Muscle of leg (tissue), 16 donors: ENCODE measurements at places on chromosomes 1 and 21.

DNA sequence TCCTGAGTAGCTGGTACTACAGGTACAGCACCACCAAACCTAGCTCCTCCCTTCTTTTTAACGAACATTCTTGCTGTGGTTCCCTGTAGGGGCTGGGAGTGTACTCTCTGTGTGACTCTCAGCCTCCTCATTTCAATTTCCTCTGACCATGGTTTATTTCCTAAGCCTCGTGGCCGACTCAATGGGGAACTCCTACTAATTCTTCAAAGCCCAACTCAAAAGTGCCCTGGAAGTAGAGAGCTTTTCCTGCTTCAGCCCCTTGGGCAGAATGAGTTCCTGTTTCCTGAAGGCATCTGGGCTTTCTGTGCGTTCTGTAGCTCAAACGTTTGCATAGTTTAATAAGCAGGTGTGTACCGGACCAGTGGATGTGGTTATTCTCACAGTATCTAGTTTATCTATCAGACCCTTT is 70.9 kb upstream of the ACOT11 start:
- DNase-seq: no peak

DNA sequence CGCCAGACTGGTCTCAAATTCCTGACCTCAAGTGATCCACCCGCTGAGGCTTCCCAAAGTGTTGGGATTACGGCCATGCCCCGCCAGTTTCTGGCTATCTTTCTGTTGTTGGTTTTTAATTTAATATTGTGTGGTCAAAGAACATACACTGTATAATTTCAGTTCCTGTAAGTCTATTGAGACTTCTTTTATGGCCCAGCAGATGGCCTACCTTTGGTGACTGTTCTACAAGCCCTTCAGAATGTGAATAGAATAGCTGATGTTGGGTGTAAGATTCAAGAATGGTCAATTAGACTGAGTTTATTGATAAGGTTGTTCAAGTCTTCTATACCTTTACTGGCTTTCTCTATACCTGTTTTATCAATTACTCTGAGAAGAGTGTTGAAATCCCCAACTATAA is 10.7 kb downstream of the HES2 start:
- no peak for DNase-seq

GRCh38 chr21:31253684-31254083 is 90.4 kb downstream of the TIAM1 start:
- DNase-seq: no peak

DNA sequence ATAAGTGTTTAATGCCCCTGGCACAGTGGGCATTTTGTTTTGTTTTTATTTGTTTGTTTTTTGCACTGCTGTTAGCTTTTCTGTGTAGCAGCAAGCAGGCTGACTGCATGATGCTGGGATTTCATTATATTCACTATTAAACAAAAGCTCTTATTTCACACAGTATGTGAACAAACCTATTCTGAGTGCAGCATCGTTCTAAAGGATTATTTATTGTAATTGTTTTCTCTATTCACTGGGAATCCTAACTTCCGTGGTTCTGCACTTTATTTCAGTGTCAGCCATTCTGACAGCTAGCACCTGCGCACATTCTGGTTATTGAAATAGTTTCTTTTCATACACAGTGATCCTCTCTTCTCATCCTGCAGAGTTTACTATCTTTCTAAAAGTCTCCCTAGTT is 595.0 kb downstream of the NEGR1 start:
- DNase-seq: no peak

- DNase-seq: peak; percentile 86
Observed at GRCh38 chr1:19430121-19431068, 54.9 kb downstream of the CAPZB start.

DNA sequence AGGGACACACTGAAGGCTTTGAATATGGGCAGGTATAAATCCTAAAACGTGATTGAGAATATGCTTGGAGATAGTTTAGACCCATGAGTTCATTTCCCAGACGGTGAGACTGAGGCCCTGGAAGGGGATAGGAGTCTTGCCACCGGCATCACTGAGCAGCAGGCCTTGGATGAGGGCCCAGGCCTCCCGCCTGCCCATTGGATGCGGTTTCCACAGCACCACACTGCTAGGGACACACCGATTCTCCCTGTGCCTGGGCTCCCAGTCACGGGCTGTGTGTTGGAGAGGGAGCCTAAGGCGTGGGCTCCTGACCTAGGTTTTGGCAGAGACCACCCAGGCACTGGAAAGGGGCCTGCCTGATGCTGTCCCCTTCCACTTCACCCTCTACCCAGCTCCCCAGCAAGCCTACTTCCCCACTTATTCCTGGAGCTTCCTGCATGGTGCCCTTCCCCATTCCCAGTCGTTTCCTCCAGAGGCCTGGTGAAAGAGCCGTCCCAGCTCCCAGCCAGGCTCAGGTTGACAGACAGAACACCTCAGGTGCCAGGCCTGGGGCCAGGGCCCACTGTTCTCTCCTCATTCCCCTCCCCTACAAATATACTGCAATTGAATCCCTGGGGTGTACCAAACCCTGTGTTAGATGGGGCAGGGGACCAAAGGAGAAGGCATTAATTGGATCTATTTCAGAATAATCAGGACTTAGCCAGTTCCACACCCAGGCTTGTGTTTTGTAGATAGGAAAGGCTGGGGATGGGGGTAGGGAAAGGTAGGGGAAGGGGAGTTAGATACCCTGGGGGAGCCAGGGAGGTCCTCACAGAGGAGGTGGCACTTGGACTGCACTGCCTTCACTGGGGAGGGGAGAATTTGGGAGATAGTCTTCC is 3.4 kb downstream of the FOXO6 start:
- no peak for DNase-seq

GRCh38 chr1:44032170-44032790 is 1.0 kb upstream of the SLC6A9 start:
- DNase-seq: peak; percentile 36

- DNase-seq: no peak
Observed at GRCh38 chr1:79124756-79125155, 118.2 kb upstream of the ADGRL4 start.

- peak; percentile 3 for DNase-seq
Observed at GRCh38 chr1:107626073-107626796, 338.7 kb downstream of the VAV3 start.

- DNase-seq: peak; percentile 90
Observed at GRCh38 chr1:94096797-94097549, 24.0 kb downstream of the ABCA4 start.

GRCh38 chr1:231561647-231562383 is 33.3 kb downstream of the TSNAX start:
- no peak for DNase-seq

DNA sequence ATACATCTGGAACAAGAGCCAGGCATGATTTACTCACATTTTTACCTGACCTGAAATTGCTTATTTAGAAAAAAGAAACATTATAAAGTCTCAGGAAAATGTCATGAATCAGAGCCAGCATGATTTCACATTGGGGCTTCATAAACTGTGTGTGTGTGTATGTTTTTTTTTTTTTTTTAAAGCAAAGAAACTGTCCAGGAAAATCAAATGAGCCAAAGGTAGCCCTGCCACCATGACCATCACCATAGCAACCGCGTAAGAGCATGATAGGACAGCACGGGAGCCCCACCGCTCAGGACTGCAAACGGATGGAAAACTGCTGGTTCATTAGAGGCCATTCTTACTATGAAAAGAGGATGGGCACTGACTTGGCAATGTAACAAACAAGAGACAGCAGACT is 139.2 kb downstream of the NTMT2 start:
- peak; percentile 68 for DNase-seq

- DNase-seq: no peak
Observed at GRCh38 chr1:172394811-172395210, 25.7 kb upstream of the C1orf105 start.

DNA sequence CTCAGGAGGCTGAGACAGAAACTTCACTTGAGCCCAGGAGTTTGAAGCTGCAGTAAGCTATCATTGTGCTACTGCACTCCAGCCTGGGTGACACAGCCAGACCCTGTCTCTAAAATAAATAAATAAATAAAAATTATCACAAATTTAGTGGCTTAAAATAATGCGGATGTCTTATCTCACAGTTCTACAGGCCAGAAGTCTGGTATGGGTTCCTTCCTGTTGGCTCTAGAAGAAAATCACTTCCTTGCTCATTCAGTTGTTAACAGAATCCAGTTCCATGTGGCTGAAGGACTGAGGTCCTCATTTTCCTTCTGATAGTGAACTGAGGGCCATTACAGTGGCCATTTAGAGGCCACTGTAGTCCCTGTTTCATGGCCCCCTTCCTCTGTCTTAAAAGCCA is 94.6 kb upstream of the S1PR1 start:
- no peak for DNase-seq

DNA sequence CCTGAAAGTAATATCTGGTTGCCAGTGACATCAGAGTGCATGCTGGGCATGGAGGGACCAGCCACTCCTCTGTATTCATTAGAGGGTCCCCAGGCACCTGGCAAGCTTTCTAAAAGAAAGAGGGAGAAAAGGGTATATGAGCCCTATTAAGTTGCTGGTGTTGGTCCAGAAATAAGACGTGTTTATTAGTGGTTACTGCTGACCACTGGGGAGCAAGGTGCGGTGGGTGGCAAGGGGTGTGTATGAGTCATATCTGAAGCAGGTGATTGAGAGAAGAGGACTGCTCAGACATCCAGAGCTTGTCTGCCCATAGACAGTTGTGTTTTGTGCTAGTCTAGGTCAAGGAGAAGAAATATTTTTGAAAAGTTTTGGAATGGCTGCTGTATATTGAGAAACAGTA is 298.1 kb downstream of the TM2D1 start:
- no peak for DNase-seq

DNA sequence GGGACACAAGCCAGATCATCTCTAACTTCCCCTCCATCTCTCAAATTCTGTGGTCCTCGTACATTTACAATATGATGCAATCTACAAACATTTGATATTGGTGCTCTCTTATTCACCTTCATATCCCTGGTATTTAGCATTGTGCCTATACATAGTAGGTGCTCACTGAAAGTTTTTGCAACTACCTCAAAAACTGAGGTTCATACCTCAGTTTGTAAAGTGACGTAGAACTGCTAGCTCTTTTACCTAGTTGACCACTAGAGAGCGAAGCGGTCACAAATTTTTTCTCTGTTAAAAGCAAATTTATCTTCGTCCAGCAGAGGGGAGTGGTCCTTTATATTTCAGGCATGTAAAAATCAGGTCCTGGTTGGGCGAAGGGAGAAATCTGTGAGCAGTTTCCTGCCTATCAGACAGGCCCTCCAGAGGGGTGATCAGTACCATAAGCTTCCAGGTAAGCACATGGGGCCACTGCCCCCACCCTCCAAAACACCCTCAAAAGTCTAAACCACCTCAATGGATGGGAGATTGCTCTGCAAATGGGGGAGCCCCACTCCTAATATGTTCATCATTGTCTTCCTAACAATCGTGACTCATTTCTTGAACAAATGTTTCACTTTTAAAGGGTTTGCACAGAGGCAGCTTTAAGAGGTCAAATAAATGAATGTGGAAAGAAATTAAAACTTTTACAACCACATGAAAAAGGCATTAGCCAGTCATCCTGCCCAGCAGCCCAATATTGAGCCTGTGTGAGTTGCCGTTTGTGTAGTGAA is 10.6 kb upstream of the HLCS start:
- peak; percentile 89 for DNase-seq

DNA sequence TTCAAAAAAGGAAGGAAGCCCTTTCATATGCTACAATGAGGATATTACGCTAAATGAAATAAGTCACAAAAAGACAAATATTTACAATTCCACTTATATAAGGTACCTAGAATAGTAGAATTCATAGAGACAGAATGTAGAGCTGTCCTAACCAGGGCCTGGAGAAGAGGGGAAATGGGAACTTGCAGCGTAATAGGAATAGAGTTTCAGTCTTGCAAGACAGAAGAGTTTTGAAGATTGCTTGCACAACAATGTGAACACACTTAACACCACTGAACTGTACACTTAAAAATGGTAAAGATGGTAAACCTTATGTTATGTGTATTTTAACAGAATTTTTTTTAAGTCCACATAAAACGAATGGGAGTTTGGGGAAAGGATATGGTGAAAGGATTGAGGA is 2.9 kb downstream of the CD1B start:
- peak; percentile 11 for DNase-seq

DNA sequence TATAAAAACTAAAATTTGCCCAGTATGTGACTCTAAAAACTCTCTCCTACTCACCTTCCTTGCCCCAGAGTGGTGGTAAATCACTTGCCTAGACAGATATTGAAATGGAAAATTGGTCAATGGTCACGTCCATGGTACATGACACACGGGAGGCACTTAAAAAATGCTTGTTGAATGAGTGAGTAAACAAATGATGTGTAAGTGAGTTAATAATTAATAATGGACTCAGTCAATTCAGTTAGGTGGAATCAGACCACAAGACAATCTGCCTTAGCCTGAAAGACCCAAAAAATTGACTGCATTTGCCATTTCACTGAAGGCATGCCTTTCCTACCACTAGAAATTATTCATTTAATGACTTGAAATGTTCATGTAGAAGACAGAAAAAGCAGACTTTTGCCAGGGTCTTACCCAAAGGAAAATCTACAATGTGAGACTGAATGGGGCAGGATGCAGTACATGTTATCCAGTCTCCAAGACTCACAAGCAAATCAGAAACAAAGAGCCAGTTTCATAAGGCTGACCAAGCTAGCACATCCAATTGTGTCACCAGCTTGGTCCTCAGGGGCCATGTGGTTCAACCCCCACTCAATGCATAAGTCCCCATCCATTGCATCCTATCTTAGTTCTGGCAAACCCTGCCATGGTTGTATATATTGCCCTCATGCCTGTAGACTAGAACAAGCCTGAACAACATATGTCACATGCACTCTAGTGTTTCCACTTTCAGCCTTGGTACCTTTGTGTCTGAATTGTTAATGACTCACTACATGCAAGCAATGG is 73.6 kb downstream of the TBX15 start:
- no peak for DNase-seq

- no peak for DNase-seq
Observed at GRCh38 chr1:166470441-166470840, 303.6 kb upstream of the FAM78B start.

GRCh38 chr21:15797577-15798363 is 68.0 kb downstream of the USP25 start:
- DNase-seq: no peak

DNA sequence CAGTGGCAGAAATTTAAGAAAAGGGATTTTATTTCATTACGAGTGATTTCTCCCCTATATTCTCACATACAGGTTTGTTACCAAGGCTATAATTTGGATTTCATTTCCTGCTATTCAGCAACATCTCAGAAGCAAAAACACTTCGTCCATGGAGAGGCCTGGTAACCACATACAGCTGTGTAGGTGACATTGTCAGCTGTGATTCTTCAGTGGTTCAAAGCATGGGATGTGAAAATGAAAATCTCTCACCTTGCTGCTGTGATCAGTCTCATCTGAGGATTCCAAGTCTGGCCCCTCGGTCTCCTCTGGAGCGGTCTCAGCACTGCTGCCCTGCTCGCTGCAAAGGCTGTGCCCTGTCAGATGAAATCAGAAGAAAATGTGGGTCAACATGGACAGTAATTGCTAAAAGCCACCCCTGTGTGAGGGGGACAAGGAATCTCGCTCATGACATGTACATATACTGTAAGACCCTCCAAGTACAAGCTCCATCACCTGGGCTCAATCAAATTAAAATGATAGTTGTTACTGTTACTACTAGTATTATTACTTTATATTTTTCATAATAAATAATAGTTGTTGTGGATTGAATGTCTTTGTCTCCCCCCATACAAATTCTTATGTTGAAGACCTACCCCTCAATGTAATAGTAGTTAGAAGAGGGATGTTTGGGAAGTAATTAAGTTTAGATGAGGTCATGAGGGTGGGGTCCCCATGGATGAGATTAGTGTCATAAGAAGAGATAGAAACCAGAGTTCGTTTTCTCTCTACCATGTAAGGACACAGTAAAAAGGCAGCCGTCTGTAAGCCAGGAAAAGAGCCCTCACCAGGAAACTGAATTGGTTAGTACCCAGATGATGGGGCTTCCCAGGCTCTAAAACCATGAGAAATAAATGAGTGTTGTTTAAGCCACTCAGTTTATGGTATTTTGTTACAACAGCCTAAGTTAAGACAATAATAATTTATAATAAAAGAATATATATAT is 126.7 kb upstream of the KRTAP19-8 start:
- DNase-seq: no peak
